Fibroblast of villous mesenchyme (primary cell): ENCODE measurements at places on chromosomes 5 and 9. TPM values are rescaled to one million over a fixed set of nuclear protein-coding genes. Genes with fewer than 3 reads are reported as not detected.

Gene EMB
- 0.86 and 0.97 TPM in 2 replicates for total RNA-seq

Gene TLX3
- total RNA-seq, result not detected in 2 replicates

Gene LCN12
- total RNA-seq, result 0.86 TPM in 1 of 2 replicates, not detected in the other

Gene ATP10B
- not detected in 2 replicates for total RNA-seq

Gene EGFL7
- 7.7 and 9.9 TPM in 2 replicates for total RNA-seq

Gene SIT1
- under 0.01 TPM in 1 of 2 replicates, not detected in the other for total RNA-seq

Gene ABCA1
- 88.3 and 132 TPM in 2 replicates for total RNA-seq

Gene ISOC1
- total RNA-seq, result 15.5 and 31.1 TPM in 2 replicates

Gene TMEM215
- not detected in 2 replicates for total RNA-seq

Gene KCNV2
- not detected in 2 replicates for total RNA-seq

Gene GPR150
- total RNA-seq, result 0.32 and 0.43 TPM in 2 replicates

Gene TRAF1
- total RNA-seq, result 0.86 and 1.6 TPM in 2 replicates
